ENCODE measurements at places on chromosomes 16 and 17.

GRCh38 chr16:58048494-58049231, 23.1 kb downstream of the MMP15 start:
- no peak for DNase-seq

DNA sequence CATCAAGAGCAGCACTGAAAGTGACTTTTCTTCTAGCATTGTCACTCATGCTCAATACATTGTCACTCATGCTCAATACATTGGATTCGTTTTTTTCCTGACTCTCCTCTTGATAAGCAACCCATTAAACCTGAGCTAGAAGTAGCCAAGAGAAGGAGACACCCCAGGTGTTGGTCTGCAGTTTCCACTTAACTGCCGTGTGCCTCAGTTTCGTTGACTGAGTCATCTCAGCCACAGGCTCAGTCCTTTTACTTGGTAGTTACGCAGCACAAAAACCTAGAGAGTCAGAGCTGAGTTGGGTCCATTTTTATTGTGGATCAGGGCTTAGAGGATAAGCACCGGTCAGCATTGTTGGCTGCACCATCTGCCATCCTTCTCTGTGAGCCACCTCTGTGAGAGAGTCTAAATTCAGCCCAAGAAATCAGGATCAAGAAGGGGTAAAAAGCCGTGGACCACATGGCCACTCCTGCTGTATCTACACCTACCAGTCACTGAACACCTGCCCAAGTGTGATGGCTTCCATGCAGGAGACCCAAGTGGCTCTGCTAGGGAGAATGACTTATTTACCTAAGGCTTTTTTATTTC, 11.3 kb downstream of the GINS2 start:
- no peak for DNase-seq

- no peak for DNase-seq
Measured at GRCh38 chr16:89455178-89455577, 35.2 kb downstream of the ANKRD11 start.

DNA sequence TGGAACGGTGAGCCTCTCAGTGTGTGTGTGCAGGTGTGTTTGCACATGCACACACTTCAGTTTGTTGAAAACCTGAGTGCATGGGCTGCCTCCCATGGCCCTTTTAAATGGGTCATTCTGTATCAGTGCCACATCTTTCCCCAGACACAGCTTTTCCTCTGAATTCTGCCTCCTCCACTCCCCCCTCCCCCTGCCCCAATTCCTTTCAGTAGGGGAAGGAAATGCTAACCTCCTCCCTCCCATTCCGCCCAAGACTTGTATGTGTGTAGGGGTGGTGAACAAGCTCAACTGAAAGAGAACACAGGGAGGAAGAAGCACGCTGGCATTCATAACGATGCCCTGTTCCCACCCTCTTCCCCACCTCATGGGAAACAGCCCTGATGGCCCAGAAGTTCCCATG, 34.3 kb downstream of the C17orf75 start:
- no peak for DNase-seq

DNA sequence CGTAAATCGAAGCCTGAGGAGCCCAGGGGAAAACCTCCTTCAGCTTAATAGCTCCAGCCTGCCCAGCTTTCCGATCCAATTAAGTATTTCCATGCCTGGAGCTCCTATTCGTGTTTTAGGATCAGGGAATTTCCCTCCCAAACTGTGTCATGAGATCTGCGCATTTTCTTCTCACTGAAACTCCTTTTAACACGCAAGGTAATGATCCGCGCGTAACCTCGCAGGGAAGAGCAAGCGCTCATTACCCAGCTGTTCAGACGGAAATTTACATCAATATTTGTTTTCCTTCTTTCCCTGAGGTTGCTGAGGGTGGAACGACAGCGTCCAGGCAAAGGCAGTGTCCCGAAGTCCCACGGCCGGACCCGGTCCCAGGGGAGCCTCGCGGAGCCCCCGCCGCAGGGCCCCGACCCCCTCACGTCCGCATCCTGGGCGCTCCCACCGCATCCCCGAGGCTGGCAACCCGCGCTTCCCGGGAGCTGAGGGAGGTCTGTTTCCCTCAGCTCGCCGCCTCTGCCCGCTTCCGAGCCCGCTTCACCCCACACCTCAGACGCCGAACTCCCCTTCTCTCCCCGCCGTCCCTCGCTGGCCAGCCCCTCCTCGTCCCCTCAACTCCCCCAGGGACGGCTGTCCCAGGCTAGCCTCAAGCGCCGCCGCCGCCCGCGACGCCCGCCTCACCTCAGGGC, 415 bp downstream of the ABCA5 start:
- DNase-seq = peak; percentile 0

- DNase-seq = no peak
Measured at GRCh38 chr17:59178266-59178985, 22.9 kb downstream of the PRR11 start.

DNA sequence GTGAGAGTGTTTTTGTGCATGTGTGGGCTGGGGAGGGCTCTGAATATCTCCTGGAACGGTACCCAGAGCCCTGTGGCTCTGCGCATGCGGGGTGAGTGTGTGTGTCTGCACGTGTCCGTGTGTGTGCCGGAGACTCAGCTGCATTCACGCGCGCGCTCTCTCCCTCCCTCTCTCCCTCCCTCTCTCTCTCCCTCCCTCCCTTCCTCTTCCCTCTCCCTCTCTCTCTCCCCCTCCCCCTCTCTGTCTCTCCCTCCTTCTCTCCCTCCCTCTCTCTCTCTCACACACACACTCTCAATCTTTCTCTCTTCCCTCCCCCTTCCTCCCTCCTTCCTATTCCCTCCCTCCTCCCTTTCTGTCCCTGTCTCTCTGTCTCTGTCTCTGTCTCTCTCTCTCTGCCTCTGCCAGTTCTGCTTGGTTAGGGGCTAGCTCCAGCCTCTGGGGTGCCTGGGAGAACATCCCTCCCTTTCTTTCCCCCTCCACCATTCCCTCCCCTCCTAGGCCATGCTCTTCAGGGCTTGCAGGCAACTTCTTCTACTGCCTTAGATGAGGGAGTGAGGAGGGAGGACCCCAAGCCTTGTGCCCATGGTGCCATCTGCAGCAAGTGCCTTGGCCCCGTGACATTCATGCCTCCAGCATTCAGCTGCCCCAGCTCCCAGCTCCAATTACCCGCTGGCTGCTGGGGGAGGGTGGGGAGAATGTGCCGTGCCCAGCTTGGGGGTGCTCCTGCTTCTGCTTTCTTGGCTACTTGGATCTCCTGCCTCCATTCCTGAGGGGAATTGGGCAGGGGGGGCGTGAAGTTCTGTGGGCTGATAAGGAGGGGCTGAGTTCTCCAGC, 6.4 kb downstream of the THRA start:
- DNase-seq = peak; percentile 80

GRCh38 chr16:67393111-67393787, at the start of gene TPPP3:
TPPP3 (minus strand) TSS chr16:67393498; CDS start chr16:67391111, 2,387 bp downstream.
- DNase-seq = no peak

DNA sequence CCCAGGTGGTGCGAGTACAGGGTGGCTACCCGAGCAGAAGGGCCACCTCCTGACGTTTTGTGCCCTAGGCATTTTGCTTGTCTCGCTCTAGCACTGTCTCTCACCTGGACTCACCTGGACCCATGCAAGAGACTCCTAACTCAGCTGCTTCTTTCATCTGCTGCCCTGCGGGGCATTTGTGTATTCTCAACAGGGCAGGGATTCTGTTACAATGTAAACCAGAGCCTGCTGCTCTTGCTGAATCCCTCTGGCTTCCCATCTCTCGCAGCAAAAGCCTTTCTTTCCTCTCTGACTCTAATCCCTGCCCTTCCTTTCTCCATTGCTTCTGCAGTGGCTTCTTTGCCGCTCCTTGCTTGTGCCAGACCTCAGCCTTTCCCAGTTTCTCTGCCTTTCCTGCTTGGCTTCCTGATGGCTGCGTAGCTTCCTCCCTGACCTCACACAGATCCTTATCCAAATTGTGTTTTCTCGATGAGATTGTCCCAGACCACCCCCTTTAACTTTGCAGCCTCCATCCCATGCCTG, 10.2 kb downstream of the ARSG start:
- DNase-seq = no peak
